ENCODE measurements at places on chromosomes 1 and 21.
A peak's percentile ranks its signal among the peaks of the same experiment; 100 is the strongest.

- peak; percentile 67 for DNase-seq
Observed at GRCh38 chr1:6490181-6491080, 1.0 kb downstream of the PLEKHG5 start.

- no peak for DNase-seq
Observed at GRCh38 chr1:41953291-41953690, 34.6 kb upstream of the HIVEP3 start.

DNA sequence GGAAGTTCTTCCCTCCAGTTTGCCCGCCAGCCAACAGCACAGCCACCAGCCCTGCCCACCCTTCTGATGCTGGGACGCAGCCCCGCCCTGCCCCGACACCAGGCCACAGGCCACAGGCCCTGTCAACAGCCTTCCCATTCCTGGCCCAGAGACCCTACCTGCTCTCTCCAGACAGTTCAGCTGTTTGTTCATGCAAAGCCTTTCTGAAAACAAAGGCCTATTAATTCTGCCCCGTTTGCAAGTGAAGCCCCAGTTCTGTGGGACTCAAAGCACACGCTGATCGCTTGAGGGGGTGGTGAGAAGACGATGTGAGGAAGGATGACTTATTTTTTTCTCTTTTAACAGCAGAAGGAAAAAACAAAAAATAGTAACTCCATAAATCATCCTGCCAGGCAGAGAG lies 55.4 kb upstream of the KIF26B start:
- no peak for DNase-seq

- DNase-seq: no peak
Observed at GRCh38 chr1:112457241-112457640, 51.5 kb upstream of the WNT2B start.

- DNase-seq: no peak
Observed at GRCh38 chr1:109620401-109620791, 759 bp downstream of the AMPD2 start.

- DNase-seq: no peak
Observed at GRCh38 chr1:41915786-41916571, 2.7 kb downstream of the HIVEP3 start.

DNA sequence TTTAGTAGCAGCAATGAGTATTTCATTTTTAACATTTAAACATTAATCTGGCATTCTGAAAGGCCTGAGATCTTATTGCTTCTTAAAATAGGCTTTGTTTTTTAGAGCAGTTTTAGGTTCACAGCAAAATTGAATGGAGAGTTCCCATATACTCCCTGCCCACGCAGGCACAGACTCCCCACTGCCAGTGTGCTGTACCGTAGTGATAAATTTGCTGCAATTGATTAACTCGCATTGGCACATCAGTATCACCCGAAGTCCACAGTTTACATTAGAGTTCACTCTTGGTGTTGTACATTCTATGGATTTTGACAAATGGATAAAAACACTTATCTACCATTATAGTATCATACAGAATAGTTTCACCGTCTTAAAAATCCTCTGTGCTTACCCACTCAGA lies 71.8 kb upstream of the ERRFI1 start:
- DNase-seq: no peak

- no peak for DNase-seq
Observed at GRCh38 chr1:149962736-149963135, 26.1 kb upstream of the MTMR11 start.

- no peak for DNase-seq
Observed at GRCh38 chr1:17565461-17566252, 26.2 kb downstream of the ARHGEF10L start.

GRCh38 chr1:52365071-52365745 lies 797 bp downstream of the CC2D1B start:
- DNase-seq: no peak

GRCh38 chr1:40857737-40858136 lies 4.4 kb downstream of the CITED4 start:
- no peak for DNase-seq

DNA sequence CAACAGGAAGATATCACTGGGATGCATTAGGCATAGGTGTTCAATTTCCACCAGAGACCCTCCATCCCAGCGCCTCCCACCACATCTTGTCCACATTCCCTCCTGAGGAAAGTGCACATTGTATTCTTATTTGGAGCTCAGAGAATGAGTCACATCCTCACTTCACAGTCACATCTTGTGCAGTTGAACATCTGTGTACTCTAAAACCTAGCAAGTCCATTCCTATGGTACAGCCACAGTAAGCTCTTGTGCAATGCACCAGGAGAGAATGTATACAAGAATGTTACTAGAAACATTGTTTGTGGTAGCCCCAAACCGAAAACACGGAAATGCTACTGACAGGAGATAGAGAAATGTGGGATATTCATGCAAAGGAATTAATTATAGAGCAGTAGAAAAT lies 1.6 kb upstream of the KDF1 start:
- DNase-seq: no peak

DNA sequence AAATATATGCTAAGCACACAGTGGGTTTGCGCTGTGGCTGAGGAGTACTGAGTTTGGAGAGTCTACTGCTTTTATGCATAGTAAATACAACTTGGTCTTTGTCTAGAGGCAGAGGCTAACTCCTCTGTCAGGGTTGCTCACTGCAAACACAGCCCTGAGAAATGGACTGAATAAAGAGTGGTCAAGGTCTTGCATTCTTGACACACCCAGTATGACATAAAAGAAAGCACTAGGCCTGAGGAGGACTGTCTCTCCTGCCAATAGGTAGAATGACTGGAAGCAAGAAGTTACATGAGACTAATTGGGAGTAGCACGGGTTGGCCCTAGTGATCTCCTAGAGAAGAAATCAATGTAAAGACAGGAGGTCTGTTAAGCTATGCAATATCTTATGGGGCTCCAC lies 367.2 kb upstream of the B3GALT2 start:
- no peak for DNase-seq

DNA sequence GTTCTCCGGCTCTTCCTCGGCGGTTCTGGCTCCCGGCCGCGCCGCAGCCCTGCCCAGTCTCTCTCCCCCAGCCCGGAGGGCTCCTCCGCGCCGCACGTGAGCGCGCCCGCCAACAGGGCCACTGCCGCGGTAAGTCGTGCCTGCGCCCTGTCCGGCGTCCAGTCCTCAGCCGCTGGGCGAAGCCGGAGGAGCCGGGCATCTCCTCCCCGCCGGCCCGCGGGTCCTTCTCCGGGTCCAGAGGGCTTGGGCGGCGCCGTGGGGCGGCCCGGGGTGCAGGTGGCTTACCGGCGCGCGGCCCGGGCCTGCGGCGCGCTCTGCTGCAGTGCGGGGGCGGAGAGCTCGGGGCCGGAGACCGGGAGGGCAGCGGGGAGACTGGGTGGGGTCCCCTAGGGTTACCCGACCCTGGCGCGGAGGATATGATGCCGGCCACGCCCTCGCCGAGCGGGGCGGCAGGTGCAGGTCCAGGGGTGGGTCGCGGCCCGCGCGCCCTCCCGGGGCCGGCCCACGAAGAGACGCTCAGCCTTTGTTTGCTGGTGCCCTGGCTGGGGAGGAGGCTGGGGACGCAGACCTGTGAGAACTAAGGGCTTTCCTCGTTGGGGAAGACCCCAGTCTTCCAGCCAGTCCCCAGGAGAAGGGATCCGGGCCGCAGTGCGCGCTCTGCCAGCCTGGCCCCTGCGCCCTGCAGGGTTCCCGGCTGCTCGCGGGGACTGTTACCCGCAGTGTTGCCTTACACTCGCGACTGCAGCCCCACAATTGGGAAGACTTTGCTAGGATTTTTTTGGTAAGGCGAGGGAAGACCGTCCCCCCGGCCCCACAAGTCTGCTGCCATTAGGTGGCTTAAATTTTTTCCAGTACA lies at the start of gene DOP1B:
Gene DOP1B, plus strand, starts transcription at position 10 of the 856 bp plus-strand sequence. CDS start 7,910 bp downstream, outside the sequence.
- no peak for DNase-seq

Measured in B cell (primary cell).